Femur (tissue), 1 donor: ENCODE measurements at places on chromosomes 2 and 18.

- no peak for DNase-seq
Measured at GRCh38 chr2:151472966-151473365, 63.3 kb downstream of the RIF1 start.

DNA sequence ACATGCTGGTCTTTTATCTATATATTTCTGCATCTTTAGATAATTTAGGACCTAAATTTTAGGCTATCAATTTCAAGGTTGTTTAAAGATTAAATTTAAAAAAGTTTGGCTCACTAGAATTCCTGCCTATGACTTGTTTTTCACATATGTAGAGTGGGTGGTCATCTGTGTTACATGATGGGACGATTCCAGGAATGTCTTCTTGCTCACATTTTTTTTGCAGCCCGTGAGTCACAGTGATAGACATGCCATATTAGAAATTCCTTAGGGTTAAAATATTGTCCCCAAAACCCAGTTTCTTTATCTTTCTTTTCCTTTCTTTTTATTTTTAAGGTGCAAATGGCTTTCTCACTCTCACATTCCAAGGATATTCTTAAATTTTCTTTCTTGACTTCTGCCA is 652.0 kb downstream of the PLCL1 start:
- no peak for DNase-seq

GRCh38 chr2:170905864-170906263 is 23.2 kb upstream of the GORASP2 start:
- no peak for DNase-seq

- DNase-seq, result no peak
Measured at GRCh38 chr2:32235315-32235714, 29.4 kb downstream of the NLRC4 start.

GRCh38 chr2:207768866-207769596 is 675 bp downstream of the FZD5 start:
- DNase-seq, result no peak
